Muscle of leg (tissue), 16 donors: ENCODE measurements at places on chromosomes 4 and X.
A peak's percentile ranks its signal among the peaks of the same experiment; 100 is the strongest.

- no peak for DNase-seq
These were observed 39.6 kb upstream of the NKX1-1 start for GRCh38 chr4:1445716-1446445.

DNA sequence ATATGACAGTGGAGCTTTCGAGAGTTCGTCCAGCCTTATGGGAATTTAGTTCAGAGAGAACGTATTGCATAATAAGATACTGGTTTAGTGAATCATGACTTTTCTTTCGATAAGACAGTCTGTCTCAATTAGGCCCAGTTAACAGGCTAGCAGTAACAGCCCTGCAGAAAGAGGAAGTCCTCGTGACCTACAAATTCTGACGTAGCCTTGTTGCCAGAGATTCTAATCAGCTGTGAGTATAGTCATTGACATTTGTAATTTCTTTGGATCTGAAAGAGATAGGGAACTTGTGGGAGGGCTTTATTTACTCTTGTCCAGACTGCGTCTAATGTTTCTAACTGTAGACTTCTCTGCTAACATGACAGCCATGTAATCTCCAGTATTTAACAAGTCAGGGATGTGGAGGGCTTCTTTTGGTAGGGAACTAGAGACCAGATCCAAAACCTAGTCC lies 15.8 kb downstream of the ART3 start:
- peak; percentile 68 for DNase-seq

- peak; percentile 96 for DNase-seq
These were observed at the start of gene LDB2 for GRCh38 chr4:16897991-16898827. Gene LDB2, minus strand, starts transcription at chr4:16898645.

GRCh38 chrX:102745857-102746584 lies 25.5 kb downstream of the GPRASP3 start:
- peak; percentile 69 for DNase-seq

DNA sequence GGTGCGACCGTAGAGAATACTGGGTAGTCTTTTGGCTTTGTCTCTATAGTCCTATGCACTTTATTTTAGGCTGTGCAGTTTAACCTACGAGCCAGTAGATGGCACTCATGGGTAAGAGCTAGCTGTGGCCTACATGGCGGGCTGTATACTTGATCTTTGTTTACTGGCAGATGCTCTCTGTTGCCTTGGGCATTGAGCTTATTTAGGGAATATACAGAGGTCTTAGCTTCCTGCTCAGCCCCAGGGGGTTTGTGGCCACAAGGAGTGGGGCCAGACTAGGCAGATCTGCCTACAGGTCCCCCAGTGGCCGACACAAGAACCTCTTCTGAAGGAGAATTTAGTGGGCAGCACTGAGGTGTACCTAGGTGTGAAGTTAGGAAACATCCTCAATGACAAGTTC lies 227.6 kb upstream of the HDX start:
- DNase-seq = peak; percentile 43

DNA sequence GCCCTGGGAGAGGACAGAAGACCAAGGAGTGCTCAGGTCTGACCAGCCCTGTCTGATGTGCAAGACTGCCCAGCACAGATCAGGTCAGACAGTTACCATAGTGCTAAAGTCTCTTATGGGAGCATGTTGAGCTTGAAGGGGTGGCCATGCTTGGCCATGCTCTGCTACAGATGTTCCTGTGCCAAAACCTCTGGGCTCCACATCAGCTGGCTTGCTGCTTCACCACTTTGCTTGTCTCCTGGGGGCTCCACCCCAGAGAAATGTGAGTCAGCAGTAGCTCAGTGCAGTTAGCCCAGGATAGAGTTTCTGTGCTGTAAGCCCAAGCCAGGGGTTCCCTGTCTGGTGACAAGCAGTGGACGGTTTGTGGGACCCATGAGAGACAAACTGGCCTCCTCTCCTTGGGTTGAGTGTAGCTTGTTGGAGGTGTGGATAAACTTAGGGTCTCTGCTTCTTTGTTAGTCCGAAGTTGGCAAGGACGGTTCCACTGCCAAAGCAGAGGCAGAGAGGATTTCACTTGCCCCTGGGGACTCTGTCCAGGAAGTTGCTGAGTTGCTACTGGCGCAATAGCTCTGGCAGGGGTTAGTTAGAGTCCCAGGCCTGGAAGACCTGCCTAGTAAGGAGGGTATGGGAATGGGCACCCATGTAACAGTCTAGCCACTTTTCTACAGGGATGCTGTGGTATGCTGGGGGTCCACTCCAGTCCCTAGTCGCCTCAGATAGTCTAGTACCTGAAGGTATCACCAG lies 8.7 kb upstream of the TMSB15C start:
- no peak for DNase-seq
